ENCODE measurements at places on chromosomes 12 and 14.
A peak's percentile ranks its signal among the peaks of the same experiment; 100 is the strongest.

GRCh38 chr12:43271659-43272058 is 280.3 kb downstream of the ADAMTS20 start:
- no peak for DNase-seq

GRCh38 chr14:76773188-76773885 is 12.1 kb downstream of the VASH1 start:
- no peak for DNase-seq

DNA sequence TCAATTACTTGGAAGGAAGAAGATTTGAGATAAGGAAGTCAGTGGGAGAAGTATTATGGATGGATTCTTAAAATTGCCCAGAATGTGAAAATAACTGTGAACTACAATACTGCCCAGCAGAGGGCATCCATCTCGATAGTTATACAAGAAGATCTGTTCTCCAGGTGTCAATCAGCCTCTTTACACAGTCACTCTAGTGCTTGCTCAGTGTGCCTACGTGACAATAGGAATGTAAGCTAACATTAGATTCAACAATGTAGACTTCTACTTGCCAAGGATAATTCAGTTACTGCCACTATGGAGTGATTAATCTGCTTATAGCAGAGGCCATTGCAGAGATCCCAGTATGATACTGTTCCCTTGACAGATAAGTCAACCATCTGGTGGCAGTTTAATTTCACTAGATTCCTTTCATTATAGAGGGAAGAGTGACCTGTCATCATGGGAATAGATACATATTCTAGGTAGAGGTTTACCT is 10.6 kb upstream of the MAP4K5 start:
- DNase-seq: peak; percentile 33

DNA sequence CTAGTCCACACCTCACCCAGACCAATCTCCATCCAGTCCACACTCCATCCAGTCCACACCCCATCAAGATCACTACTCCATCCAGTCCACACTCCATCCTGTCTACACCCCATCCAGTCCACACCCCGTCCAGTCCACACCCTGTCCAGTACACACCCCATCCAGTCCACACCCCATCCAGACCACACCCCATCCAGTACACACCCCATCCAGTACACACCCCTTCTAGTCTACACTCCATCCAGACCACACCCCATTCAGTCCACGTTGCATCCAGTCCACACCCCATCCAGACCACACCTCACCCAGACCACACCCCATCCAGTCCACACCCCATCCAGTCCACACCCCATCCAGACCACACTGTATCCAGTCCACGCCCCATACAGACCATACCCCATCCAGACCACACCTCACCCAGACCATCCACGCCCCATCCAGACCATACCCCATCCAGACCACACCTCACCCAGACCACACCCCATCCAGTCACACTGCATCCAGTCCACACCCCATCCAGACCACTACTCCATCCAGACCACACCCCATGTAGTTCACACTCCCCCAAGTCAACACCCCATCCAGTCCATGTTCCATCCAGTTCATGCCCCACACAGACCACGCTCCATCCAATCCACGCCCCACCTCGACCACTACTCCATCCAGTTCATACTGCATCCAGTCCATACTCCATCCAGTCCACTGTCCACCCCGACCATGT is 116.6 kb upstream of the RTL1 start:
- DNase-seq: no peak

GRCh38 chr12:9980126-9980525 is 8.9 kb downstream of the CLEC12A start:
- no peak for DNase-seq

GRCh38 chr12:106773286-106774004 is 1.0 kb upstream of the RIC8B start:
- DNase-seq: no peak

DNA sequence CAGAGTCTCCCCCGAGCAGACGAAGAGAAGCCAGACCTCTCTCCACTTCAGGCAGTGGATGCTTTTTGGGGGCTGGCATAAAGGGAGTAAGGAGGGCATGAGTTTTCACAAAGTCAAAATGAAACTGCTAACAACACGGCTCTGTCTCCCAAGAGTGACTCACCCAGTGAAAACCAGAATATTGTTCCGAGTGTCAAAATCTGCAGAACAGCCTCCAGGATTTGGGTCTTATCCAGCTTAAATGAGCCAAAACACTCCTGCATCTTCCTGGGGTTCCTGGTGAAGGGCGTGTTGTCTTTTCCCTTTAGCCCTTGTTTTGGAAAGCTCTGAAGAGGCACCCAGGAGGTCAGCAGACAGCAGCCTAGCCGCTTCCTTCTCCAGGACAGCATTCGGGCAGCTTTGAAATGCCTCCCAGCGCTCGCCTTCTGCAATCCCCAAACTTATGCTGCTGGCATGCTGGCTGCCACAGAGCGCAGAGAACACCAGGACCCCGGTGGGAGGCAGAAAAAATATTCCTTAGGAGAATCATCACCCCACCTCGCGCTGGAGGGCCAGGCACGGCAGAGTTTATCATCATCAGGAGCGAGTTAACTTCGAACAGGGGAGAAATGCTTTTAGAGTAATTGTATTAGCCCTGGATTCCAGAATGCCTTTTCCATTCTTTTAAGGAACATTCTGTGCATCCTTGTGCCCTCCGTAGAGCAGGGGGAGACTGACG is 117.7 kb upstream of the NCOR2 start:
- no peak for DNase-seq

DNA sequence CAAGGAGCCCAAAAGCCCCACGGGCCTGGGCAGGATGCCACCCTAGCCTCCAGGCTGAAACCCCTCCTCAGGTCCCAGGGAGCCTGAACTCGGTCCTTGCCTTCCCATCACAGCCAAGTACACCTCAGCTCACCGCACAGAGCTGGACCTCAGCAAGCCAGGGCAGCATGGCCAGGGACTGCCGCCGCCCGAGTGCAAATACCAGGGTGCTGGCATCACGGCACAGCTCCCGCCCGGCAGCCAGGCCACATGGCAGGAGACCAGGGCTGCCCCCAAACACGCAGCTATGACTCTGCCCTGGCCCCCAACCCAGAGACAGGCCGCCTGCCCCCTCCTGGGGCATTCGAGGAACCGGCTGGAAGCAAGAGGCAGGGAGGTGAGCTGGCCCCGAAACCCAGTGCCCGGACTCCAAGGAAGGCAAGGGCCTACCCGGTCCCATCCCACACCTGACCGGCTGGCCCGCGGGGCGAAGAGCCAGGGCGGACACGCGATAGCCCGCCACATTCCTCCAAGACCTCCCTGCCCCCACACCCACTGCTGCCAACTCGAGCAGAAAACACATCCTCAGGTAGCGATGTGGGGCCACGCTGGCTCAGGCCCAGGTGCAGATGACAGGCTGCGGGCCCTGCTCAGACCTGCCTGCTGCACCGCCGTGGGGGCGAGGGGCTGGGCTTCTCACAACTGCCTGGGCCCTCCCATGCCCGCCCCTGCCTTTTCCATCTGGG is 2.7 kb downstream of the JAG2 start:
- no peak for DNase-seq

DNA sequence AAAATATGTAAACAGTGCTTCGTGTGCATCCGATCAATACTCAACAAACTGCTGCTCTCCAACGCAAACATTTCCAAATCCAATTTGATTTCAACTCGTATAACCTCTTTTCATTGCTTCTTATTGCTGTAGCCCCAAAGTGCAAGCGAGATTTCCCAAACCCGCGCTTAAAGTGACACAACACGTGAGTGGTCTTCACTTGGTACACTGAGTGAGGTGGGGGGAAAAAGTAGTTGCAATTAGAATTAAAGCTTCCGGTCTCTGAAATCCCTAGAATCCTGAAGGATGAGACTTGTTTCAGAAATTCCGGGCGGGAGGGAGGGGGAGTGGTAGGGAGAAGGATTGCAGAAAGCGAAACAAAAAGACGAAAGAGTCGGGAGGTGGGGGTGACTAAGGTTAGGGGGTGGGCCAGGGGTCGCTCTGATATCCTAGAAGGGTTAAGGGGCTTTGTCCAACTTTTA is 387.5 kb downstream of the BCAT1 start:
- no peak for DNase-seq

DNA sequence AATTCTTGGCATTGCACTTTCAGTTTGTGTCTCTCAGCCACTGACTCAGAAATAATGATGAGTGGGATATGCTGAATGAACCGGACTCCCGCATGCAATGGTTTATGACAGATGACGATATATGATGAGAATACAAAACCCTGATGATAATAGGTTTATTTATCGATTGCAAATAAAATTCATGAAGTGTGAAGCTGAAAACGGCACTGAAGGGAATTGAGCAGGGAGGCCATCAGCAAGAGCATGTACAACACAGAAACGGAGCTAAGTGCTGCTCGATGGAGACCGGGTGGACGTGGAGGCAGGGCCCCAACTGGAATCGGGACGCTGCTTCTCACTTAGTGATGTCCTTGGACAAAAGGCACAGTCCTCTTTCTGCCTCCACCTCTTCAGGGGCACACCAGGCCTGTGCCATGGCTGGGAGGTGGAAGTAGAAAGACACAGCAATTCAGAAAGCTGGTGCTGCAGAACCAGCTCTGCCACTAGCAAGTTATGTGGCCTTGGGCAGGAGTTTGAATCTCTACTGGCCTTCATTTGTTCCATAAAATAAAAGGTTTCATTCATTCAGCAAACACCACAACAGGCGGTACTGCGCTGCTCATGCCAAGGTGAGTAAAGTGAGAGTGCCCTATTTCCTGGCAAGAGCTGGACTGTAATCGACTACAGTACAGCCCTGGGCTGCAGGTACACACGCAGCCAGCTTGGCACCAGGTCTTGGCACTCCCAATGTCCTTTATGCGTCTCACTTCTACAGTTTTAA is 117.0 kb downstream of the EGLN3 start:
- DNase-seq: no peak

DNA sequence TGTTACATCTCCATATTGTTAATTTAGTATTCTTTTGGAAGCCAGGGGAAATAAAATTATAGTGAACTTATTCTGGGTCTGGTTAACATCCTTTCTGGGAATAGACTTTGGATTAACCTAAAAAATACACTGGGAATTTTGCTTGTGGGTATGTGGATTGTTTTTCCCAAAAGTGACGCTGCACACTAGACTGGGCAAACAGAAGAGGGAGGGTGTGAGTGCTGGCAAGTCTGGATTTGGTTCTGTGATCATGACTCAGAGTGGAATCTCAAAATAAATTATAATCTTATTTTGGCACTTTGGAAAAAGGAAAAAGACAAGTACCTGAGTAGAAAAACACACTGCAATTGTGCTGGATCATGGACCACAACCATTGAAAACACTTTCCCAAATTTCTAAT is 15.2 kb upstream of the LUM start:
- DNase-seq: no peak

DNA sequence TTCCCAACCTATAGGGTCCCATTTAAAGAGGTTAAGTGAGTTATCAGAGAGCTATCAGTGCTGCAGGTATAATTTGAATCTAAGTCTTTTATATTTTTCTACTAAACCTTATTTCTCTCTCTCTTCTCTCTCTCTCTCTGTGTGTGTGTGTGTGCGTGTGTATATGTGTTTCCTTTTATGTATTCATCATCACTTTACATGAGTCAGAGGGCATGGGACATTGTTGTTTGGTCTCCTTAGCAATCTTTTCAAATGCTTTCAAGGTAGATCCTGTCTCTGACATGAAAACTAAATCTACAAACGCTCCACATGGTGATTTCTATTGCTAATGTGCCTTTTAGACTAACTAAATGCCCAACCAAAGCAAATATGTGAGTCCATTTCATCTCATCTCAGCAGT is 459.7 kb downstream of the BTG1 start:
- DNase-seq: peak; percentile 19

DNA sequence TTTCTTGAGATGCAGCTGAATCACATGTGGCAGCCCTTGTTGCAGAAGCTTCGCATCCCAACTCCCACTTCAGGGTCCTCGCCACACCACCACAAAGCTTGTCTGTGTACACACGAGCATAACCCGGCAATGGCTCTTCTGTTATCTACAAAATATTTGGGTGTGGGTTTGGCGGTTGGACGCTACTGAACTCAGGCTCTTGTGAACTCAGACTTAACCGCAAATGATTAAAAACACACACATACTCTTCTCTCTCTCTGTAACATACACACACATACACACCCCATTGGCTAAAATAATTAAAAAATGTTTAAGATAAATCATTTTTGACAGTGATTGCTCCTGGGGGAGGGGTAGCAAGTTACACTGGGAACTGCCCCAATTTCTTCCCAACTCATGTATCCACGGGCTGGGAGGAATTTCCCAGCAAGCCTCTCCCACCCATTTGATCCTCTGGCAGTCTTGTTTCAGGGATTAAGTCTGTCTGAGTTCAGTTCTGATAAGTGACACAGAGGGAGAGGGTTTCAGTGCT is 63.7 kb upstream of the MANSC4 start:
- no peak for DNase-seq
